ENCODE measurements at places on chromosomes 16 and 17. TPM values are rescaled to one million over a fixed set of nuclear protein-coding genes. Genes with fewer than 3 reads are reported as not detected.

DNA sequence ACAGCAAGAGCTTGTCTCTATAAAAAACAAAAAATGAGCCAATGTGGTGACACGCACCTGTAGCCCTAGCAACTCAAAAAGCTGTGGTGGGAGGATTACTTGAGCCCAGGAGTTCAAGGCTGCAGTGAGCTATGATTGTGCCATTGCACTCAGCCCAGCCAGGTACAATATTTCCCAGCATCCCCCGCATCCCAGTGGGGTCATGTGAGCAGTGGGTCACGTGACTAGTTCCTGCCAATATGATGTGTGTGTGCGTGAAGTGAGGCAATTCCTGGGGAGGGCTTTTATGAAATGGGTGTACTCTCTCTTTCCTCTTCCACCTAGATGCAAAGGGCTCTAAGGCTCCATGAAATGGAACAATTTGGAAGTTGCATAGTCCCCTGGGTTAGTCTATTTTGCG, 81.3 kb downstream of the GSG1L start:
- DNase-seq = no peak

- DNase-seq = no peak
Observed at GRCh38 chr17:80692931-80693467, 148.4 kb downstream of the RPTOR start.

DNA sequence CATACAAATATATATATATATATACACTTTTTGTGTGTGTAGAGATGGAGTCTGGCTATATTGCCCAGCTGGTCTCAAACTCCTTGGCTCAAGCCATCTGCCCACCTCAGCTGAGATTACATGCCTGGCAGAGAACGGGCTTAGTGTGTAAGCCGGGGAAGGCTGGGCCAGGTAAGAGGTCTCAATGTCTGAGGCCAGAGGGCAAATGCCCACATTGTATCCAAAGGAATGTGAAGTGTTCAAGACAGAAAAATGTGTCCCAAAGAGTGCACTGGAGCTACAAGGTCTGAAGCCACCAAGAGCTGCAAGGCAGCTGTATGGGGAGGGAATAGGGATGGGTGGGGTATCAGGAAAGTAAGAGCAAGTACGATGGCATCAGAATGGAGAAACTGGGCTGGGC, 8.8 kb downstream of the CD2BP2 start:
- no peak for DNase-seq

NOG gene
- 0.65 TPM for total RNA-seq

KRT28 gene
- not detected for total RNA-seq

DNA sequence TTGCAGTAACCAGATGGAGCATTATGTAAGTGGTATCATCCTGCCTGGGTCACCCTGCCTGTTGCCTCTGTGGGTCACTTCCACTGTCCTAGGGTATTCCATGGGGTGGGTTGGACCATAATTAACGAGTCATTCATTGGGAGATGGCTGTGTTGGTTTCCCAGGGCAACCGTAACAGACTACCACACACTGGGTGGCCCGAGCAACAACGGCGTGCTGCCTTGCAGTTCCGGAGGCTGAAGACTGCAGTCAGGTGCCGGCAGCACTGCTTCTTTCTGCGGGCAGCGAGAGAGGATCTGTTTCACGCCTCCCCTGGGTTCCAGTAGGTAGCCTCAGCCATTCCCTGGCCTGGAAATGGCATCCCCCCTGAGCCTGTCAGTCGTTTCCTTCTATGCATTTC, 28.9 kb upstream of the CMIP start:
- no peak for DNase-seq

DNA sequence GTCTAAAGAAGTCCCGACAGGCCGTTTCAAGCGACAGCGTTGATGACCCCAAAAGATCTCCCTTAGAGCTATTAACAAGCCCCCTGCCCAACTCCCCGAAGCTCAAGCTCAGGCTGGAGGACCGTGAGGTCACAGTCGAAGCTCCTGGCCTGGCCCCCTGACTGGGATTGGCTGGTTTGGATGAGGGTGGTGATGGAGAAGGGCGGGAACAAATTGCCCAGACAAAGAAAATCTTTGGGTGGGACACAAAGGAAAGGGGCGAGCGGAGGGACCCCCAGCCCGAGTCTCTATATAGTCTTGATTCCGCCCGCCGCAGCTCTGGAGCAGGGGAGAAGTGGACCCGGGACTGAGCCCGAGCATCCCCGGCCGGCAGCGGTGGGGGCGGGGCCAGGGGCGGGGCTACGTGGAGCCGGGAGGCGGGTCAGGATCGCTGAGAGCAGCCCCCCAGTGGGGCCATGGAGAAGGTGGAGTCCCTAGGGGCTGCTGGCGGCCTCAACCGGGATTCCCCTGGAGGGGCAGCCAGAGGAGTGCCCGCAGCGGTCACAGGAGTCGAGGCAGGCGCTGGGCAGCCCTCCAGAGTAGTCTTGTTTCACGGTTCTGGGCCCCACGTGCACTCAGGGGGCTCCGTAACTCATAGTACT, 982 bp upstream of the NEURL4 start:
- peak; percentile 80 for DNase-seq

- DNase-seq = peak; percentile 81
Observed at GRCh38 chr17:47276868-47277267, 23.2 kb downstream of the ITGB3 start.

DNA sequence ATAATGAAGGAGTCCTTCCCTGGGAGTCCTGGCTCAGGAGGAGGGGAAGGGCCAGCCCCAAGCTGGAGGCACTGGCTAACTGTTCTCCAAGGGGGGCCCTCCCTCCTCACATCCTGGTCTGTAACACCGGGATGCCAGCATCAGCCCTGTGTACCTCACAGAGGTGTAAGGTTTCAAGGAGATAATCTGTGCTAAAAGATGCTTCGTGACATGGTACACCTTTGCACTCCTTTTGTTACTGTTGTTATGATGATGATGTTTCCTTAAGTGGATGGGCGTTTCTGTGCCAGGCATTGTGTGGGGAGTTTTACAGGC, 236.7 kb upstream of the TNRC6C start:
- DNase-seq = no peak

GRCh38 chr17:19897903-19898302, 30.2 kb upstream of the ULK2 start:
- no peak for DNase-seq

GRCh38 chr17:34110315-34110714, 144.8 kb upstream of the CCL2 start:
- no peak for DNase-seq

GRCh38 chr16:25925421-25925820, 233.7 kb downstream of the HS3ST4 start:
- no peak for DNase-seq

DNA sequence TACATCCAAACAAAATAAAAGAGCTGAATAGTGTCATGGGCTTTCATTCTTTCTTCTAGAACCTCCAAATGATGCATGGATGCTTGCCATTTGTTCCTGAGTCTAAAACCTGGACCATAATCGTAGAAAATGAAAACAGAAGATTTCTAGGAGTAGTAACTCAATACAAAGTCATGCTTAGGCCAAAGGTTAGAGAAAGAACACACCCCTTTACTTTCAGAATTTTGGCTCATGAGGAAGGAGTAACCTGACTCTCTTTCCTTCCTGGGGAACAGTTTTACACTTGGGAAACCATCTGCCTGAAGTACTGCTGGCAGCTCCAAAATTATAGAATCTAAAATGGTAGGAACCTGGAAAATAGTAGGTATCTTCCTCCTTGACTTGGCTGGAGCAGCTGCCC, 137.2 kb downstream of the SNX11 start:
- DNase-seq = peak; percentile 17

TIGD7 gene
- total RNA-seq = 3.2 TPM

DNA sequence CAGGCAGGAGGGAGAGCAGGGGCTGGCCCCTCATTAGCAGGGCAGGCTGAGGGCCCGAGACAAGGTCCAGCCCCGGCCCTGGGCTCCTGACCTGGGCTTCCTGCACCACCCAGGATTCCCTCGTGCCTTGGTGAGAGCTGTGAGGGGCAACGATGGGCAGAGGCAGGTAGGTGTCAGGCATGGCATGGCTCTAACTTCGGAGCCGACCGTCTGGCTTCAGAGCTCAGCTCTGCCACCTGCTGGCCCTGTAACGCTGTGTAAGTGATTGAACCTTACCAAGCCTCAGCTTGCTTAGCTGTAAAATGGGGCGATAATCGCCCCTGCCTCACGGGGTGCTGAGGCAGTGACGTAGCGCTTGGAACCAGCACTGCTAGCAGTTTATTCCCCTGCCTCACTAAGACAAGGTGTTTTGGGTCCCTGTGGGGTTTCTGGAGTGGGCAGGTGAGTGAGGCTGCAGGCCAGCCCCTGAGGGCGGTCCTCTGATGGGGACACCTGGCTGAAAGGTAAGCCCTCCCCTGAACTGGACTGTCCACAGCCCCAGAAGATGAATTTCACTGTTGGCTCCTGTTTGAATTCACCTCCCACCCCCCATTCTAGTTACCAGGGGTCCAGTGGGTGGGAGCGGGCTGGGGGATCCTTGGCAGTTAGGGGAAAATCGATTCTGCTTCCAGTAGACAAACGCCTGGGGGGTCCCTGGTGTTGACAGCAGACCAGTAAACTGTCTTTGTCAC, 184.8 kb upstream of the GSE1 start:
- DNase-seq = peak; percentile 35

DNA sequence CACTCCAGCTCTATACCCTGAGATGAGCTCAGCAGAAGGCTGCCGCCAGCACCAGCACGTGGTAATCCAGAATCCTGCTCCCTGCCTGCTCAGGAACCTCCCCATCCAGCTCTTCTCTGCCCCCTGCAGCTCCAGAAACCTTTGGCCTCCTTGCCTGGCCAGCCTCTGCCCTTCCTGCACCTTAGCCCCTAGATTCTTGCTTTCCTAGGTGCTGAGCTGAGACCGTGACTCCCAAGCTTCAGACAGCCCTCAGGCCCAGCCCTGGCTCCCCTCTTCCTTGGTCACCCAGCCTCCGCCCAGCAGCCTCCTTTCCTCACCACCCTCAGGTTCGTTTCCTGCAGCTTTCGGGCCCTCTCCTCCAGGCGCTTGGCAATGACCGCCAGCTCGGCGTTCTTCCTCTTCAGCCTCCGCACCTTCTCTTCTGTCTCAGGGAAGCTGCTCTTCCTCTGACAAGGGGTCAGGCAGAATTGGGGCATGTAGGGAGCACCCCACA, 2.6 kb downstream of the TSPOAP1 start:
- no peak for DNase-seq

Measured in lung microvascular endothelial cell (primary cell).